ENCODE measurements at places on chromosomes 11 and 22.
A peak's percentile ranks its signal among the peaks of the same experiment; 100 is the strongest.

DNA sequence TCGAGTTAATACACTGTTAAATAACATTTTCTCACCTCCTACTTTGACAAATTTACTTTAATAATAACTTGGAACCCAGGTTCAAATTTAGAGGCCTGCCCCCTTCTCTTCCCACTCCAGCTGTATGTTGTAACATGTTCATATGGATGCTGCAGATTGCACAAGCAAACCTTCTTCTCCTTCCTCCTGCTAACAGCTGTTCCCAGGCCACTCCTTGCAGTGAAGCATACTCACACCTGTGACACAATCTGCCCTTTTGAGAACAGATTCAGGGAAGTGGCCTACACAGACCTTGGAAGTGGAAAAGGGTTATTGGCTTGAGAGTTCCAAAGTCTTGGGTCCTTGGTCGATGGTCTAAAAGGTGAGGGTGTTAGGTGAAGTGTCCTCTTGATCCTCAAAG, 131.9 kb downstream of the TEAD1 start:
- peak; percentile 53 for DNase-seq

- no peak for DNase-seq
These were observed 22.3 kb upstream of the GPR83 start for GRCh38 chr11:94423507-94423906.

- no peak for DNase-seq
These were observed 121.0 kb downstream of the LUZP2 start for GRCh38 chr11:24617856-24618255.

DNA sequence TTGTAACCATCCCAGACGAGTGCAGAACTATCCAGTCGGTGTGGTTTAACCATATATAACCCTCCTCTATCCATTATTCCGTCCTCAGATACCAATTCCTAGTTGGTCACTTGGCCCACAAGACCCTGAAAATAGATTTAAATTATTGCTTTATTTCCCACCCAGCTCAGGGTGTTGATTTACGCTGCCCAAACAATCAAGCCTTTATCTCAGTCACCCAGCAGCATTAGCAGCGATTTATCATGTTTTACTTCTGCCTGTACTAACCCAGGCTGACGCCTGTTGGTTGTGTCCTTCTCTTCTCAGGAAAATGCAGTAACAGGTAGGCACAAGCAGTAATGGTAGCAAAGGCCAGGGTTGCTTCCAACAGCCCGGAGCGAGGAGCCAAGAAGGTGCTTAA, 81.2 kb downstream of the DSCAML1 start:
- DNase-seq, result no peak

- DNase-seq, result no peak
These were observed 33.0 kb downstream of the MOB2 start for GRCh38 chr11:1453611-1454034.

DNA sequence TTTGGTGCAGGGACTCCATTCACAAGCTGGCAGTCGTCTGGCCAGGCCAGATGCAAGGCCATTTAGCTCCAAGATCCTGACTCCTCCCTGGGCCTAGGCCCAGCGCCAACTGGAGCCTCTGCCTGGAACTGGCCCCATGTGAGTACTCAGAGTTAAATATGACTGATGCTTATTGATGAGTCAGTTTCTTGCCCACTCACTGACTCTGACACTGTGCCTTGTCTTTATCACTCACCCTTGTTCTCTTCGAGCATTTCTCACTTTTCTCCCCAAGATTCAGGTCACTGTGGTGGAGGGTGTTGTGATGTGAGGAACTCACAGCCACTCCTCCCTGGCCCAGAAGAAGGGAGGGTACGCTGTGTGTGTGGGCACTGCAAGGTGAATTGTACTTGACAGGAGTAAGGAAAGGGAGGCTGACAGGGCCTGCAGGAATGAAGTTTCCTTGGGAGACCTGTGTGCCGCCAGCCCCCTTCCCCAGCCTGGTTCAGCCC, 23.2 kb upstream of the ST3GAL4 start:
- DNase-seq, result peak; percentile 97

GRCh38 chr11:75768909-75769771, 562 bp downstream of the DGAT2 start:
- DNase-seq, result no peak
